ENCODE measurements at places on chromosomes 6 and 20.

- DNase-seq, result no peak
Measured at GRCh38 chr20:32969356-32970114, 34.7 kb downstream of the SUN5 start.

- DNase-seq, result no peak
Measured at GRCh38 chr6:33779290-33779689, 9.6 kb downstream of the LEMD2 start.

DNA sequence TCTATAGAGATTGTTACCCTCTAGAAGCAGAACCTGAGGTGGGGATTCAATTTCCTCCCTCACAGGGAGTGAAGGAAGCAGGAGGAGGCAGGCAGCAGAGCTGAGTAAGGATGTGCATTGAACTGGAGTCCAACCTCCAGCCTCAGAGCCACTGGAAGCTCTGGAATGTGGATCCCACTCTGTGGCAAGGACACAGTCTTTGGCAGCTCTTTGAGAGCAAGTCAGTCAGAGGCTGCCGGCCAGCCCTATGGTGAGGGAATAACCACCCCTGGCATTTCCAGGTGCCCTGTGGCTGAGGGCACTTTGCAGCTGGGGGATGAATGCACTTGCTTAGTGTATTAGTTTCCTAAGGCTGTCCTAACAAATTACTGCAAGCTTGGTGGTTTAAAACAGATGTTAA is 37.2 kb downstream of the EBF4 start:
- DNase-seq, result no peak

GRCh38 chr6:39941820-39942219 is 7.6 kb upstream of the MOCS1 start:
- DNase-seq, result no peak

- no peak for DNase-seq
Measured at GRCh38 chr6:127517693-127518092, 1.4 kb downstream of the MTCL3 start.

GRCh38 chr6:76418560-76419223 is 346.2 kb upstream of the IMPG1 start:
- no peak for DNase-seq

Measured in LoVo (cell line).